ENCODE measurements at places on chromosomes 3 and 15.

DNA sequence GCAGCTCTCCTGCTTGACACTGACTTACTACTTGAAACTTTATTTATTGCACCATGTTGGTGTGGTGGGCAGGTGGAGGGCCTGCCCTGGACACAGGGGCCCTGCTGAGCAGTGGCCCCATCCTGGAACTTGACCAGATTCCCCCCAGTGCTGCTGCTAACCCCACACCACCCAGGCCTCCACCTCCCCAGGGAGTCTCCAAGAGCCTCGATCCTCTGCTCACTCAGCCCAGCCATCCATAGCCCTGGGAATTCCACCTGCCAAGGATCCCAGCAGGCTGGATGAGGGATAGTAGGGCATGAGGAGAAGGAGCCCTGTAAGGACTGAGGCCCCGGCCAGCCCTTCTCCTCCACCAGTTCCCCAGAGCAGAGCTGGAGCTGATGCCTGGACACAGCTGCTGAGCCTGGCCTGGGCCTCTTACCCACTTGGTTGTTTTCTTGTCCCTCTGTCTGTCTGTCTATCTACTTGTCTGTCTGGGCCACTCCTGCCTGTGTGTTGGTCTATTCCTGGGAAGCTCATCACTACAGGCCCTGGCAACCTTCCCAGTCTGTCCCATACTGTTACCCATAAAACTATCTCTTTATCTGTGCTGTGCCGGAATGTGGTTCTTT, 2.8 kb downstream of the CHAC1 start:
- no peak for DNase-seq

DNA sequence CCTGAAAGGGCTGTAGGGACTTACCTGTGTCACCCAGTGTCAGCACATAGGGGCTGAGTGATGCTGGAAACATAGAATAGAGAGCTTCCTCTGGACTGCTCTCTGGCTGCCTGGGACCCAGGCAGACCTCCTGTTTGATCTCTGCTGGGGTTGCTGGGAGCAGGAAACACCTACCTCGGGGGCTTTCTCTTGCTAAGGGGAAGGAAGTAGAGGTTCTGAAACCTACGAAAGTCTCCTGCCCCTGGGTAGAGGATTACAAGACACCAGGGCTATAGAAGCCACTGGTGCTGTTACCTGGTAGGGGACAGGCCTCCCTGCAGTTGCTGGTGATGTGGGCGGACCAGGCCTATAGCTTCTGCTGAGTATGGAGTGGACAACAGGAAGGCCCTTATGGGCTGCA, 81.7 kb downstream of the DHX30 start:
- no peak for DNase-seq

- no peak for DNase-seq
Observed at GRCh38 chr3:14239940-14240339, 61.3 kb downstream of the LSM3 start.

DNA sequence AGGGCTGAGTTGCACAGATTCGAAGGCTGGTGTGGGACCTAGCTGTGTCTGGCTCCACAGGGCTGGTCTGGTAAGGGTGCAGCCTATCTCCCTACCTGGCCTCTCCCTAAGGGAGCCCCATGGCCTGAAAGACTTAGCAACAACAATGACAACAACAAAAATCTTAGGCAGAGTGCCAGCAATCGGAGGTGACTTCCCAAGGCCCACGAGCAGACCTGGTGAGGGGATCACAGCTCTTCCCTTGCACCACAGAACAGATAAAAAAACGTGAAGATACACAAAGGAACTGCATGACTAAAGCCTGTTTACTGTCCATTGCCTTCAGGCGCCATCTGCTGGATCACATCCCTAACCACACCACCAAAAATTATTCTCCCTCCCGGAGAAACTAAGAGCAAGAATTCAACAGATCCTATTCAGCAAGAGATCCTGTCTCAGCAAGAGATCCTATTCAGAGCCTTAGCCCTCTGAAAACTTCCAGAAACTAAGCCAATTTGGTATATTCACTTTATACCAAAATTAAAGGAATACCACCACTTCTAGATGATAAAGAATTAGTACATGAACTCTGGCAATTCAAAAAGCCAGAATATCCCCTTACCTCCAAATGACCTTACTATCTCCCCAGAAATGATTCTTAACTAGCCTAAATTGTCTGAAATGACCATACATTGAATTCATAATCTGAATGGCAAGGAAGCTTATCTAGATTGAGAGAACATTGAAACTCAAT, 24.1 kb upstream of the OR5K4 start:
- DNase-seq = peak; percentile 23

DNA sequence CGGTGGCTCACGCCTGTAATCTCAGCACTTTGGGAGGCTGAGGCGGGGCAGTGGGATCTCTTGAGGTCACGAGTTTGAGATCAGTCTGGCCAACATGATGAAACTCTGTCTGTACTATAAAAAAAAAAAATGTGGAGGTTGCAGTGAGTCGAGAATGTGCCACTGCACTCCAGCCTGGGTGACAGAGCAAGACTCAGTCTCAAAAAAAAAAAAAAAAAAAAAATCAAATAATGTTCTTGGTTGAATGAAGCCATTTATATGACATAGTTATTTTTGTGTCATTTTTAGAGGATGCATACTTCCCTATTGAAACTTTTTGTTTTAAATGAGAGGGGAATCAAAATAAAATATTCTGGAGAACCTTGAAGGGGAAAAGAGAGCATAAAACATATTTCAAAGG, 3.1 kb downstream of the HMCES start:
- no peak for DNase-seq

- DNase-seq = peak; percentile 53
Observed at GRCh38 chr3:52428151-52429005, 16.5 kb downstream of the SEMA3G start.

DNA sequence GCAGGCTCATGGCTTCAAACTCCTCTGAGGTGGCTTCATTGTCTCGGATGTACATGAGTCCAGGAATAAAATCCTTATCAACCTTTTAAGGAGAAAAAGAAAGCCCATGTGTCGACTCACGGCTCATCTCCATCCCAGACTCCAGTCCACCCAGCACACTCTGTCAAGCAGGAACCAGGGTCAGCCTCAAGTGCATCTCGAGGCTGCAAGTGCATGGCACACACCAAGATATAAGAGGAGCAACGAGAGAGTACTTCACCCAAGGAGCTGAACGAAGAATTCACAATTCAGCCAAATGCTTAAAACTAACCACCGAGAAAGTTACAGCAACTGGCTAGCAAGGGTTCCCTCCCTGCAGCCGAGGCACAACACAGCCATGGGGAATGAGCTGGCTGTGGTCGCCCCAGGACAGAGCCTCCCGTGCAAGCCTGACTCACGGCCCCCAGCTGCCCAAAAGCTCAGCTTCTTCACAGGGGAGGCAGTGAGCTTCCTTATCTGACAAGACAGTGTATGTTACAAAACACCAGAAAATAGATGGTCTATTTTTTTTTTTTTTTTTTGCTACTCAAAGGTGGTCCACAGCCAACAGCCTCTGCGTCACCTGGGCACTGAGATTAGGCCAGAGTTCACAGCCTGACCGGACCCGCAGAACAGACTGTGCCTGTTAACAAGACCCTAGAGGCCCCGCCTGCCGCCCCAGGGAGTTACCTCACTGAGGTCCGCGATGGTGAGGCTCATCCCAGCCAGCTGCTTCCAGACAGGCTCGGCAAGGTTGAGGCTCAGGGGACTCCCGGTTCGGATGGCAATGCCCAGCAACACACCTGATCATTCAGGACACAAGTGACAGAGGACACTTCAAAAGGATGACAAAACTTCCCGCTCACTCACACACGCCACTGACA, 15.9 kb upstream of the OCA2 start:
- no peak for DNase-seq

DNA sequence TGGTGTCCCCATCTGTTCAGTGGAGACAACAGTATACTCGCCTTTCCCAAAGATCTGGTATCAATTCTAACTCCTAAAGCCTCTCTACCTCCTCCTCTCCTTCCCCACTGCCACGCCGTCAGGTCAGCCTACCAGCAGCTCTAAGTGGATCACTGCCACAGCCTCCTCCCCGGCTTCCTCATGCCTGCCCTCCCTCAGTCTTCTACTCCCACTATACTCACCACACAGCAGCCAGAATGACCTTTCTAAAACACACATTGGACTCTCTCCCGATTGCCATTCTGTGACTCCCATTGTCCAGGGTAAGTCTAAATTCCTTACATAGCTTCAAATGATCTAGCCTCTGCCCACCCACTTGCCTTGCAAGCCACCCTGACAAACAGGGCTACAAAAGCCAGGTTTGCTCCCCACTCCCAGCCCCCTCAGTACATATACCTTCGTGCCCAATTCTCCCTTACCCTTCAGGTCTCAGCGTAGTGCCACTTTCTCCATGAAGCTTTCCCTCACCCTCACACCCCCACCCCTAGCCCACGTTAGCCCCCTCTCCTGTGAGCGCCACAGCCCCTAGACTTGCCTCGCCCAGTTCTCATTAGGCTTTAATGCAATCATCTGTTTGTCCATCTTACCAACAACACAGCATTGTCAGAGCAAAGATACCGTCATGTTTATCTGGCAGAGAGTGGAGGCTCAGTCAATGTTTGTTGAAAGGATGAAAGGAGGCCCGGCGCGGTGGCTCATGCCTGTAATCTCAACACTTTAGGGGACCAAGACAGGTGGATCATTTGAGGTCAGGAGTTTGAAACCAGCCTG, 9.5 kb upstream of the SEMA7A start:
- no peak for DNase-seq

Measured in hematopoietic multipotent progenitor cell treated with erythropoietin and hydrocortisone succinate and interleukin-3 and kit ligand, for 17 days (in vitro differentiated cells).